ENCODE measurements at places on chromosomes 16 and 17. TPM values are rescaled to one million over a fixed set of nuclear protein-coding genes. Genes with fewer than 3 reads are reported as not detected.

DNA sequence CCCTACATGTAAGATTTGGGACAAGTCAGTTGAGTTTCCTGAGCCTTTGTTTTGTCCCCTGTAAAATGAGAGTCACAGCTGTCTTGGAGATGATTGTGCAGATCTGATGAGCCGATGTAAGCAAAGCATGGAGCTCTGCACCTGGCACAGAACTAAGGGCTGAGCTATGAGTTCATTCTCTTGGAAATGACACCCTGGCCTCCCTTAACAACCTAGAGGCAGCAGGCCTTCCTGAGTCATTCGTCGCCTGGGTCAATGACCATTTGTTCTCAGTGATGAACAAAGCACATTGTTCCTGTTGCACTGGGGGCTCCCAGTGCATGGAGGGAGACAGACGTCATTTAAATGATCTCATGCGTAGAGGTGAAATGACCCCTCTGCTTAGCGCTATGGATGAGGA lies 62.8 kb upstream of the GCSH start:
- no peaks in the 10 kb centered on the region for H3K36me3 ChIP-seq
- H3K27me3 ChIP-seq, result no peaks in the 10 kb centered on the region
- DNase-seq, result no peak
- no peak overlapping the region for H3K27ac ChIP-seq
- no peak overlapping the region for H3K4me3 ChIP-seq

DNA sequence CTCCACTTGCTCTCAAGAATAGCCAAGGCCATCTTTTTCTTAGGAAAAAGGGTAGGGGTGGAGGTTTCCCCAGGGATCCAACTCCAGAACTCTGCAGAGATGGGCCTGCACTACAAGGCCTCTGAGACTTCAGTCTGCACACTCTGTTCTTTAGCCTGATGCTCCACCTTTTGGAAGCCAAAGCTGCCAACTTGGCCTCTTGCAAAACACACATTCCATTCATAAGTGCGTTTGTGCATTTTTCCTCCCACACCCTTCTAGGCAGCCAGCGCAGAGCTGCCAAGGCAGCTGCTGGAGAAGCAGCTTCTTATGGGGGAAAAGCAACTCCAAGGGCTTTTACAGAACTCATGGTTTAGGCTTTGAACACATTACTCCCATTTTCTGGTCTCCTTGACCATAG lies 45.3 kb downstream of the REXO5 start:
- DNase-seq, result peak; percentile 28
- H3K36me3 ChIP-seq, result 0 out of 2 replicates have a peak, but pooled peaks cover 5% of the 10 kb centered on the region
- no peak overlapping the region for H3K4me3 ChIP-seq
- peak overlapping the region; percentile 44 for H3K27ac ChIP-seq
- peaks cover 19% of the 10 kb centered on the region for H3K4me1 ChIP-seq

DNA sequence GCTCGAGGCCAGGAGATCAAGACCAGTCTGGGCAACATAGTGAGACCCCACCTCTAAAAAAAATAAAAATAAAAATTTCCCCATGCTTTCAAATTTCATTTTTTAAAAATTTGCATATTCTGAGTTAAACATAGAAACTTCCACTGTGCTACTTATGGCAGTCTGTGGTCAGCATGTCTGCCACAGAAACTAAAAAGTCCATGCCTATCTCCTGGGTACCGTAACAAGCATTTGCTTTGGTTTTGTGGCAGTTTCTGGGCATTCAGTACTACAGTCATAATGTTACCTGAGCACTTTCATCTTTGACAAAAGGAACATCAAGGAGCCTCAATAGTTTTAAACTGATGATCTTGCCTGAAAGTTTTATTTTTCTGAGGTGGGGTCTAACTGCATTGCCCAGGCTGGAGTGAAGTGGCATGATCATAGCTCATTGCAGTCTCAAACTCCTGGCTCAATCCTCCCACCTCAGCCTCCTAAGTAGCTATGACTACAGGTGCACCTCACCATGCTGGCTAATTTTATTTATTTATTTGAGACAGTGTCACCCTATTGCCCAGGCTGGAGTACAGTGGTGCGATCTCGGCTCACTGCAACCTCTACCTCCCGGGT lies 13.2 kb upstream of the ITGA2B start:
- no peaks in the 10 kb centered on the region for H3K4me1 ChIP-seq
- DNase-seq, result no peak
- no peak overlapping the region for H3K27ac ChIP-seq
- H3K36me3 ChIP-seq, result peaks cover 20% of the 10 kb centered on the region
- H3K27me3 ChIP-seq, result no peaks in the 10 kb centered on the region

Gene KRTAP4-1
- not detected for total RNA-seq

- H3K4me1 ChIP-seq, result peaks cover 2% of the 10 kb centered on the region
- no peaks in the 10 kb centered on the region for H3K36me3 ChIP-seq
- DNase-seq, result no peak
- no peak overlapping the region for H3K4me3 ChIP-seq
- no peaks in the 10 kb centered on the region for H3K27me3 ChIP-seq
Measured at GRCh38 chr16:9013508-9013864, 49.8 kb upstream of the USP7 start.

Gene NUDT16L1
- total RNA-seq, result 23.4 TPM

Gene FBXW10
- total RNA-seq, result not detected

GRCh38 chr16:71360378-71360777 lies 1.9 kb downstream of the CALB2 start:
- no peak overlapping the region for H3K4me3 ChIP-seq
- no peaks in the 10 kb centered on the region for H3K27me3 ChIP-seq
- peak; percentile 77 for DNase-seq
- H3K27ac ChIP-seq, result no peak overlapping the region

GRCh38 chr17:71287071-71287823 lies 833.6 kb upstream of the SOX9 start:
- H3K4me3 ChIP-seq, result no peak overlapping the region
- H3K36me3 ChIP-seq, result no peaks in the 10 kb centered on the region
- H3K4me1 ChIP-seq, result no peaks in the 10 kb centered on the region
- H3K27me3 ChIP-seq, result no peaks in the 10 kb centered on the region
- no peak overlapping the region for H3K27ac ChIP-seq
